A549 (cell line): ENCODE measurements at places on chromosomes 4 and X.

- DNase-seq, result peak; percentile 23
Measured at GRCh38 chr4:39037941-39038340, 5.7 kb upstream of the TMEM156 start.

GRCh38 chrX:45063319-45064095, 137.2 kb downstream of the DIPK2B start:
- no peak for DNase-seq

DNA sequence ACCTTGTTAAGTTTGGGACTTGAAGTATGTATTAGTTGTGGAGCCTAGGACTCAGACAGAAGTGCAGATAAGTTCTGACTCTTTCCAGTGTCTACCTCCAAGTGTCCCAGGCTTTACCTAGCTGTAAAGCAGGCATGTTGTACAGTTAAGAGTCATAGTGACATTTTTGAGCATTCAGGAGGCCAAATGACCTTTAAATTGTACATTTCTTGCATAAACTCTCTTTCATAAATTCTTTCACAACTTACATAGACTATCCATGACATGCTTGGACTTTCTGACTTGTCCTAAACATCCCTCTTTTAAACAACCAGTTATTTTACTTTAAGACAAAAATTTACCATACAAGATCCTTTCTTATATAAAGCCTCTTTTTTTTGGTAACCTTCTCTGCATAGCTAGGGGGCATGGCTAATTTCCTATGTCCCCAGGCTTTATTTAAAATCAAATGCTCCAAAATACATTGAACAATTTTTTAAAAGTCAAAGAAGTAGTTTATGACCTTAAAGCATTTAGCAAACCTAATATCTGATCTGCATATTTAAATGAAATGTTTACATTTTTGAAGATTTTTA, 40.1 kb upstream of the UGT8 start:
- DNase-seq, result no peak

- DNase-seq, result peak; percentile 8
Measured at GRCh38 chr4:159764343-159764952, 661.6 kb downstream of the RAPGEF2 start.

GRCh38 chr4:182354867-182355266, 111.7 kb downstream of the TENM3 start:
- DNase-seq, result no peak

GRCh38 chr4:13615161-13615560, 12.4 kb downstream of the BOD1L1 start:
- DNase-seq, result no peak

DNA sequence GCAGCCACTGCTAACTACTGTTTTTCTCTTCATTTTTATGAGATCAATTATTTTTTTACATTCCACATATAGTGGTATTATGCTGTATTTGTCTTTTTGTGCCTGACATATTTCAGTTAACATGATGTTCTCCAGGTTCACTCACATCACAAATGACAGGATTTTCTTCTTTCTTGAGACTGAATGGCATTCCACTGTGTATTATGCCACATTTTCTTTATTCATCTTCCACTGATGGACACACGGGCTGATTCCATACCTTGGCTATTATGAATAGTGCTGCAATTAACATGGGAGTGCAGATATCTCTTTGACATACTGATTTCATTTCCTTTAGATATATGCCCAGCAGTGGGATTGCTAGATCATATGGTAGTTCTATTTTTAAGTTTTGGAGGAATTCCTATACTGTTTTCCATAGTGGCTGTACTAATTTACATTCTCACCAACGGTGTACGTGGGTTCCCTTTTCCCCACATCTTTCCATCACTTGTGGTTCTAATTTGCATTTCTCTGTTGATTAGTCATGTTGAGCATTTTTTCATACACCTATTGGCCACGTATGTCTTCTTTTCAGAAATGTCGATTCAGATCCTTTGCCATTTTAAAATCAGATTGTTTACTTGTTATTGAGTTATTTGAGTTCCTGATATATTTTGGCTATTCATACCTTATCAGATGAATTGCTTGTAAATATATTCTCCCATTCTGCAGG, 14.9 kb upstream of the ZCCHC4 start:
- no peak for DNase-seq

DNA sequence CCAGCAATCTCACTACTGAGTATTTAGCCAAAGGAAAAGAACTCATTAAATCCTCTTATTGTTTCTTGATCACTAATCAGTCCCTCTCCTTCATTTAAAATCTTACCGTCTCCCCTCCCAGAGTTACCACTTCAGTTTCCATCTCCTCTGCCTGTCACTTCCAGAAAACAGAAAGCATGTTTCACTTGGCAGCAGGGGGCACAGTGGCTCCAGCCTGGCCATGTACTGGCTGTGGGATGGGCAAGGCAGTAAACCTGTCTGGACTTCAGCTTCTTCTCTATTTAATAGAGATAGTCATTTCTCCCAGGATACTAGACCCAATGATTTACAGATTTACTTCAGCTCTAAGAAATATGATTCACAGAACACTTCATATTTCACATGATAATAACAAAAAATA, 63.2 kb downstream of the CD40LG start:
- peak; percentile 9 for DNase-seq

DNA sequence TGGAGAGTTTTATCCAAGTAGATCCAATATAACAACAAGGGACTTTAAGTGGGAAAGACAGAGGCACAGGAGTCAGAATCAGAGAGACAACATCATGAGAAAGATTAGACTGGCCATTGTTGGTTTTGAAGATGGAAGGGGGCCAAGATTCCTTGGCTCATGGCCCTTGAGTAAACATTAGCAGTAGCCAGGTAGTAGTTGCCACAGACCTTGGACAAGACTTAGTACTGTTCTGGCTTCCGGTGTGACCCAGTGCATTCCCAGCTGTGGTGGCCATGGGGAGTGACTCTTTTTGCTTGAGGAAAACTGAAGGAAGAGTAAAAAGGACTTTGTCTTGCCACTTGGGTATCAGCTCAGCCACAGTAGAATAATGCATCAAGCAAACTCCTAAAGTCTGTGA, 462.2 kb upstream of the CPXCR1 start:
- no peak for DNase-seq

GRCh38 chr4:40205259-40206198, 8.7 kb downstream of the RHOH start:
- DNase-seq, result no peak
